ENCODE measurements at places on chromosomes 4 and X.

- no peak for DNase-seq
Measured at GRCh38 chr4:182730791-182731190, 186.4 kb downstream of the DCTD start.

DNA sequence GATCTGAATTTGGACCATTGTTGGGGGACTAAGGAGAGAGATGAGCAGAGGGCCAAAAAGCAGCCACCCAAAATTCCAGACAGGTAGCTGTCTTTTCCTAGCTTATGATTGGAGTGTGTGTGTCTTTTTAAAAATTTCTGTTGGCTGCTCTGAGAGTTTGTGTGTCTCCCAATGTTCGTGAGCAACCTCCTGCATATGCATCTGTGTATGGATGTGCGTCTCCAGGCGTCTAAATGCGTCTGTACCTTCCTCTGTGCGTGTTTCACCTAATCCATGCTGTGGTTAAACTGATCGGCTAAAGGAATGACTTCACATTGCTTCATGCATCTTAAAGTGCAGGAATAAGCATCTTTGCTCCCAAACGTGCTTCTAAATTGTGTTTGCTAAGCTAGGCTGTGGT, 65.5 kb upstream of the LAS1L start:
- DNase-seq = no peak

- no peak for DNase-seq
Measured at GRCh38 chr4:78653655-78654054, 102.1 kb downstream of the ANXA3 start.

DNA sequence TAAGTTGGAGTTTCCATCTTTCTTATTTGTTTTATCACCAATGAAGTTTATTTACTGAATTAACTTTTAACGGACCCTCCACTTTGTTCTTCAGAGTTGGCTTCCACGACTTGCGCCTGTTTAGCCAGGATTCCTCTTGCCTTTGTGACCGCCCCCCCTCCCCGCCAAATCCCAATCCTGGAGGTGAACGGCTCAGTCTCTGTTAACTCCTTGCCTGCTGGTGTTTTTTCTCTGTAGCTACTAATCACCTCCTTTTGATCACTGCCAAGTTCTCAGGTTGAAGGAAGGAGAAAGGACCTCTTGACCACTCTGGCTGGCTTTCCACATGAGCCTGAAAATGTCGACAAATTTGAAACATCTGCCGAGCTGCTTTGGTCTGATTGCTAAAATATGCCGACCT, 46.8 kb upstream of the BCOR start:
- DNase-seq = no peak

DNA sequence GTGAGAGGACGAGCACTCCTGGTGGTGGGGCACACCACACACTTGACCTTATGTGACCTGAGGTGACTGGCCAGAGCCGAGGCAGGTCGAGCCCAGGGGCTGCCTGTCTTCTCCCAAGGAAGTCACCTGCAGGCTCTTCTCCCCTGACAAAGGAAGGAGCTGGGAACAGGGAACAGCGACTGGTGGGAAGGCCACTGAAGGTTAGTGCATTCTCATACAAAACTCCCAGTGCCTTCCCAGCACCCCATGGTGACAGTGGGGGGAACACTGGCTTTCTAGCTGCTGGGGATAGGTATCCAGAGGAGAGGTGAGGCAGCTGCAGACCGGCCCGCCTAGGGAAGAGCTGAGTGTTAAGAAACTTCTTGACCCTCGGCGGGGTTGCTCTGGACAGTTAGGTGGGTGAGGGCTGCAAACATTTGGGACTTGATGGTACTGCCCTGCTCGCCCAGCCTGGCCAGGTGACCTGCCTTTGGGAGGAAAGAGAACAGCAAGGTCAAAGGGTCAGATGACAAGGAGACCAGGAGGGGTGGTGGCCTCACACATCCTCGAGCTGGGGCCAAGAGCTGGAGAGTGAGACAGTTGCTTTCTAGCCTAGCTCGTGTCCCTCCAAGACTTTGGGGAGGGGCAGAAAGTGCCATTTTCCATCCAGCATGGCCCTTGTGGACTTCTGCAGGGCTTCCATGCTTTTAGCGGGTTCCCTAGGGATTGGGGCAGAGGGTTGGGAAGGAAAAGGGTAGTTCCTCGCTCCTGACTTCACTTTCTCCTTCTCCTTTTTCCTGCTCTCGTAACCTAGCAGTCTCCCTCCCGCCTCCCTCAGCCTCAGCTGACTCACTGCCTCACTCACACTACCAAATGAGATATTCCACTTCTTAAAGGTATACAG, 2.7 kb downstream of the NALF2 start:
- DNase-seq = no peak

DNA sequence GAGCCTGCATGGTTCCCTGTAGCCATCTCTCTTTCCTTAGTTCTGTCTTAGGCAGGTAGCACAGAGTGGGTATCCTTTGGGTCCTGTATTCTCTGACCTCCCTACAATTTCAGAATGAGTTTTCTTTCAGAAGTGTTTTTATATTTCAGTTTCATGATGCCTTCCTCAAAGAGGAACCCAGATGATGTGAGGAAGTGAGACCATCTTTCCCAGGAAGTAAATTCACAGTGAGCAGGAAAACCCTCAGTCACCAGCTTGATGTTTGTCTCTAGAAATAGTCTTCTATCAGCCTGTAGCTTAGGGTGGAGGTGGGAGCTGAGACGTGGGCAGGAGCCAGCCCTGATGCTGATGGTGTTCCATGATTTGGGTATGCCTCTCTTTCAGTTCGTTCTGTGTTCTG, 16.9 kb downstream of the PLAC1 start:
- DNase-seq = no peak

DNA sequence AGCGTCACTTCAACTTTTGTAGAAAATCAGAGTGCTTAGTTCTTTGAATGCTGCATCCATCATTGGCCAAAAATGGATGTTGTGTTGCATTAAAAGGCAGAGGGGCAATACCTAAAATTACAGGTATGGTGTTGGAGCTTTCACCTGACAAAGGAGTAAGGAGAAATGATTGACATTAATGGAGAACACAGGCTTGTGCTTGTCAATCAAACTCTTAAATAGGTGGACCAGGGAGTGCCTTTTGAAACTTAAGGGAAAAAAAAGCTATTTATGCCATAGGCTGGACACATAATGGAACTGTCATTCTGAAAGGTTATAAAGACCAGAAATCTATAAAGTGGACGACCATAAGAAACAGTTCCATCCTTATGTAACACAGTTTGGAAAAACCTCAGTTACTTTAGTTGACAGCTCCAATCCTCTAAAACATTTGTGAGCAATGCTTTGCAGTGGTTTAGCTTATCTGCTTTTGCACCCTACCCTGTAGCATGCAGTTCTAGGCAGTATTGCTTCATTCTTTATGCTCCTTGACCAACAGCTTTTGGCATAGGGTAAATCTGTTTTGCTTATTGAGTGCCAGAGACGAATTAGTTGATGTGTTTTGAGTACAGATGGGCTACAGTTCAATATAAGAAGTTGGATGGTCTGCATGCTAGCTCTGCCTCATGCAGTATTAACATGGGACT, 2.4 kb downstream of the HADH start:
- no peak for DNase-seq

GRCh38 chr4:16707874-16708273, 190.6 kb downstream of the LDB2 start:
- DNase-seq = peak; percentile 42

- no peak for DNase-seq
Measured at GRCh38 chr4:113083346-113083745, 33.9 kb downstream of the ANK2 start.

GRCh38 chr4:102586644-102587021, 85.5 kb downstream of the NFKB1 start:
- no peak for DNase-seq

GRCh38 chr4:97587912-97588311, 555.4 kb downstream of the STPG2 start:
- DNase-seq = no peak

DNA sequence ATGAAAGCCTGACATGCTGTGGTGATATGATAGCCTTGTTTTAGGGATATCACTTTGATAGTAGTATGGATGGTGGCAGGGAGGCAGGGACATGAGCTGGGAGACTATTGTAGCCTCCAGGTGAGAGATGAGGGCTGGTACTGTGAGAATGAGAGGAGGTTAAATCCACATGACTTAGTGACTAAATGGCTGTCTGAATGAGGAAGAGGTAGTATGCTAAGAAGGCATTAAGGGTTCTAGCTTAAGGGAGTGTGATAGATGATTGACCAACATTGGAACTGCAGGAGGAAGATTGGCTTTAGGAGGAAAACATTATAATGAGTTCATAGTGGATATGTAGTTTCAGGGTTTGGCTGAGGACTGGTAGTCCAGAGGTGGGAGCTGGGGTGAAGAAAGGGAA, 195.0 kb upstream of the ANK2 start:
- no peak for DNase-seq

DNA sequence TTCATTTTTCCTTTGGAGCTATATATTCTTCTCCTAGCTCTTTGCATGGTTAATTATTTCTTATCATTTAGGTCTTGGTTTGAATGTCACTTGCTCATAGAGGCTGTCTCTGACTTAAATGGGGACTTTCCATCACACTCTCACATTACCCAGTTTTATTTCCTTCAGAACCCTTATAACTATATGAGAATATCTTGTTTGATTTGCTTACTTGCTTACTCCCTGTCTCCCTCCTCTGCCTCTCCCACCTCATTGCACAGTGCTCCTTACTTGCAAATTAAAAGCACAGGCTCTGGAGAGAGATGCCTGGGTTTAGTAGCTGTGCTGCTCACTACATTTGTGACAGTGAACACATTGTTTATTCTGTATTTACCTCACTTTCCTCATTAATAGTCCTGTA, 174.6 kb downstream of the SOWAHB start:
- no peak for DNase-seq

DNA sequence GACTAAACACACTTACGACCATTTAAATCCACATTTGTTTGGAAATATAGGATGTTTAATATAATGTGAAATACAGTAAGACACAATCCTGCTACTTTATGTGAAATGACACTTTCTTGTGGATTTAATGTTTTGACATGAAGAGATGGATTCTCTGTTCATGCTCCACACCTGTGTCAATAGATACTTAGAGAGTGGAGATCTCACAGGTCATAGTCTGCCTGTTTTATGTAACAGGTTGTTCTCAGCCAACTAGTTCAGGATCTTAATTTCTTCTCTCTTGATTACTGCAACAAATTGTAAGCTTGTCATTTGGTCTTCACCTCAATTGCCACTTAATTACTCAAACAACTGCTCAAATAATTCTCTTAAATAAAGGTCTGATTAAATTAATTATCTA, 1621.2 kb downstream of the PCDH7 start:
- no peak for DNase-seq

GRCh38 chr4:176879380-176880116, 86.8 kb upstream of the VEGFC start:
- DNase-seq = no peak

DNA sequence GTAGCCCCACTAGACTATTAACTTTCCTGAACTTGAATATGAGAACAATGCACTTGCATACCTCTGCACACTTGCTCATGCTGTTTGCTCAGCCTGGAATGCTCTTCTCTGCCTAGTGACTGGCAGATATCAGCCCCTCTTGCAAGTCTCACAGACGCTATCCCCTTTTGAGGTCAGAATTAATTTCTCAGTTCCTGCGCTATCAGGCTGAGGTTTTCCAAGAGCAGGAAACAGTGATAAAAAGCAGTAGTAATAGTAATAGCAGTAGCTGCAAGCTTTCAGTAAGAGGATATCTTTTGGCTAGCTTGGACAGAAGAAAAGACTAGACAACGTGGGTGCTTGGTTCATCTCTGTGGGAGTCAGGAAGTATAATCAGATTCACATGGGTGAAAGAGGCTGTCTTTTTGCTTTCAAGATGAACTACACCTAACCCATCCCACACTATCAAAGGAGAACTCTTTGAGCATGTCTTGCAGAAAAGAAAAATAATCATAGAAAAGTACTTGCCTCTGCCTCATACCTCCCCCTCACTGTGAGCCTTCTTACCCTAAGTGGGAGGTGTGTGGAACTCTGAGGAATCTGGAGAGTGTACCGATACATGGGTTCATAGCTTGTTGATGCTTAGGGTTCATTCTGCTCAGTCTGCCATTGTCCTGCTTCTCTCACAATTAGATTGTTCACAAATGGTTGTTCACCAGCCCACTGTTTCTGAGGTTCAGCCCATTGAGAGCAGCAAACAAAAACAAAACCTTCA, 11.3 kb upstream of the DRP2 start:
- DNase-seq = no peak

DNA sequence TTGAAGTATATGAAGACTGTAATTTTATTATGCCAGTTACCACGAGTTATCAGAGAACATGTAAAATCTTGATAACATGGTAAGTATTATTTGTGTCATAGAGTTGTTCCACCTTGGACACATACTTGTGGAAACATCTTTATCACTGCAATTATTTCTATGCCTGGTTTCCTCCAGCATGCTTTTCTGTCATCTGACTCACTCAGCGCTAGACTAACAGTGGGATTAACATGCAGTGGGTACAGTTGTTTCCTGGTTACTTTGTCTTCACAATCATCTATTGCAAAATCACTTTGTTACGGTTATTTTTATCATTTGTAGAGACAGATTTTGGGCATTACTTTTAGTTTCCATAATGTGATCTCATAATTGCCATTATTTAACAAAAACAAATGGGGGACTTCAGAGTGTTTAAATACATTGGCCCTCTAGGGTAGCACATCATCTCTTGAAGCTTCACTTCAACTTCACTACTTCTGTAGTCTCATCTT, at the start of gene STATH:
Gene STATH, plus strand, starts transcription at position 441 of the 491 bp plus-strand sequence. CDS start 2,472 bp downstream, outside the sequence.
- no peak for DNase-seq

DNA sequence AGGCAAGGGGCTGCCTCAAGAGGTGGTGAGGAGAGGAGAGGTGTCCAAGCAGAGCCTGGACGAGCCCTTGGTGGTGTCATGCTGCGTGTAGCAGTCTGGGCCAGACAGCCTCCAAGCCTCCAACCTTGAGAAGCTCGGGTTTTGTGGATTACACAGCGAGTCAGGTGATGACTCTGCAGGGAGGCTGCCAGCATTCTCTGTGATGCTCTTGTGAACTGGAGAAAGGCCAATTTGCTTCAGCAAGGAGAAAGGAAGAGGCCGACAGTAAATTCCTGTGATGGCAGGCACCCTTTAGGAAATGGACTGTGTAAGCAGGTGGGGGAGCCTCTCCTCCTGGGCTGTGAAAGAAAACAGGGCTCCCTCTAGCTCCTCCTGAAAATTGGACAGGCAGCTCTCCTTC, 36.0 kb upstream of the CD99L2 start:
- DNase-seq = peak; percentile 37

DNA sequence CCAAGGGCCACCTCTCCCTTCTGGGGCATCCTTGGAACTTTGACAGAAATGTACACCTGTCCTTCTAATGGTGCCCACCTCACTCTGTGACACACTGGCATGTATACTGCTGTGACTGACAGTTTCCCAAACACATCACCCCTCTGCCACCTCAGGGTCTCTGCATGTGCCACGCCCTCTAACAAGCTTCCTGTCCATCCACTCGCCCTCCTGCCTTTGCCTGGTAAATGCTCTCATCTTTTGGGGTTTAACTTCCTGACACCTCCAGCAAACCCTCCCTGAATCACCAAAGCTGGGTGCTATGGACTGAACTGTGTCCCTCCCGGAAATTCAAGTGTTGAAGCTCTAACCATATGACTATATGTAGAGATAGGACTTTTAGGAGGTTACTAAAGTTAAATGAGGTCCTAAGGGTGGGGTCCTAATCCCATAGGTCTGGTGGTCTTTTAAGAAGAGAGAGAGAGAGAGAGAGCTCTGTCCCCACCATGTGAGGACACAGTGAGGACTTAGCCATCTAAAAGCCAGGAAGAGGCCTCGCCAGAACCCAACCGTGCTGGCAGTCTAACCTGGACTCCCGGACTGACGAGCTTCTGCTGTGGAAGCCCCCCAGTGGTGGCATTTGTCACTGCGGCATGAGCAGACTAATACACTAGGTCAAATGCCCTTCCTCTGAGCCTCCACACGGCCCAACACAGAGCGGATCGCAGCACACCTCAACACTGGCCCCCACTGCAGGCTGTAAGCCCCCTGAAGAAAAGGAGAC, 95.6 kb downstream of the AFAP1 start:
- DNase-seq = no peak

GRCh38 chrX:19544693-19545305, 29.5 kb upstream of the MAP3K15 start:
- DNase-seq = peak; percentile 20
